NCI-H526 treated with DMSO at 0.1 percent for 48 hours (cell line): ENCODE measurements at places on chromosomes 2 and 18.

DNA sequence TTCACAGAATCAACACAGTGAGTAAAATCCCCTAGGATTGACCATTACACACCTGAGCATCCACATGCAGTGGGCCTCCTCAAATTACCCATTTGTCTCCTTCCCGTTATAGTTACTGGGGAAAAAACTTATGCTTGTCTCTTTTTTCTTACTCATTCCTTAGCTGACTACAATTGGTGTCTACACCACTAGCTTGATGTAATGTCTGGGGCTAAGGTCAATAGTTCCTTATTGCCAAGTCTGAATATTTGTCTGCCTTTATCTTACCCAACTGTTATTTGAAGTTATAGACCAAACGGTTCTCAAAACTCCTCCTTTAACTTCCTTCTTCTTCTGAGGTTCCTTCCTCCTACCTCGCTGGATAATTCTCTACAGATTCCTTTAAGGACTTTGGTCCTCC is 41.9 kb upstream of the TMEM17 start:
- no peak for DNase-seq

GRCh38 chr18:78913395-78913794 is 66.2 kb upstream of the SALL3 start:
- no peak for DNase-seq

DNA sequence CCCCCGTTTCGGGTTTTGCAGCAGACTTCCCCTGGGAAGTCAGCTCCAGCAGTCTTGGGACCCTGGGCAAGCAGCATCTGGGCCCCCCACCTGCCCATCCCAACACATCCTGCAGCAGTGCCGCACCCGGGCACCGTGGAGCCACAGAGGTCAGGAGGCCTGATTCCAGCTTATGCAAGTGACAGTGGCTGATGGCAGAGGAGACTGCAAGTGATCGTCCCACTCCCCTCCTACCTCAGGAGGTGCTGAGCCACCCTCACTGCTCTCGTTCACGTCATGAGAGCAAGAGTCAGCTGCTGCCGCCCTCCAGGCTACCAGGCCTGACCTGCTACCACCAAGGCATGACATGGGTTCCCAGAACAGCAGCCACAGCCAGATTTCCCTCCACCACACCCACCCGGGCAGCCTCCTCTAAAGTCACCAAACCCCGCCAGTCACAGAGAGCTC is 18.2 kb downstream of the COX7A2L start:
- DNase-seq: no peak

GRCh38 chr2:233081731-233082221 is 21.6 kb downstream of the INPP5D start:
- no peak for DNase-seq

DNA sequence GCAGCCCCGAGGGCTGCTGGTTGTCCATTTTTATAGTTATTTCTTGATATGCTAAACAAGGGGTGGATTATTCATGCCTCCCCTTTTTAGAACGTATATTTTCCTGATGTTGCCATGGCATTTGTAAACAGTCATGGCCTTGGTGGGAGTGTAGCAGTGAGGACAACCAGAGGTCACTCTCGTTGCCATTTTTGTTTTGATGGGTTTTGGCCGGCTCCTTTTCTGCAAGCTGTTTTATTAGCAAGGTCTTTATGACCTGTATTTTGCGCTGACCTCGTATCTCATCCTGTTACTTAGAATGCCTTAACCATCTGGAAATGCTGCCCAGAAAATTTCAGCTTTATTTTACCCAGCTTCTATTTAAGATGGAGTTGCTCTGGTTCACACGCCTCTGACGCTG is 825.8 kb upstream of the CDH2 start:
- DNase-seq: no peak

DNA sequence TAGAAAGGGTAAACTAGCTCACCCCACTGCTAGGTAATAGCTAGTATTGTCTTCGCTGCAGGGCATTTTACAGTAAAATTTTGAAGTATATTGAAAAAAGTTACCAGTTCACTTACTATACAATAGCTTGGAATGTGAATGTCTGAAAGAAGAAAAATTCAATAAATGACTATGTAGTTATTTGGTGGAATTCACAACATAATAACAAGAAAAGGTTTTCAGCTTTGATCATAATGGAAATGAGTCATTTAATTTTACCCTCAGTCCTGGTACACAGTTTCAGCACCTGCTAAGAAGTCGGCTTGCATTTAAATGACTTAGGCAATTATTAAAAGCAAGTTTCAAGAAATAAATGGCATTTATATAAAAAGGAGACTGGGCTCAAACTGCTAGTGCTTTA is 90.4 kb downstream of the NUP35 start:
- no peak for DNase-seq

DNA sequence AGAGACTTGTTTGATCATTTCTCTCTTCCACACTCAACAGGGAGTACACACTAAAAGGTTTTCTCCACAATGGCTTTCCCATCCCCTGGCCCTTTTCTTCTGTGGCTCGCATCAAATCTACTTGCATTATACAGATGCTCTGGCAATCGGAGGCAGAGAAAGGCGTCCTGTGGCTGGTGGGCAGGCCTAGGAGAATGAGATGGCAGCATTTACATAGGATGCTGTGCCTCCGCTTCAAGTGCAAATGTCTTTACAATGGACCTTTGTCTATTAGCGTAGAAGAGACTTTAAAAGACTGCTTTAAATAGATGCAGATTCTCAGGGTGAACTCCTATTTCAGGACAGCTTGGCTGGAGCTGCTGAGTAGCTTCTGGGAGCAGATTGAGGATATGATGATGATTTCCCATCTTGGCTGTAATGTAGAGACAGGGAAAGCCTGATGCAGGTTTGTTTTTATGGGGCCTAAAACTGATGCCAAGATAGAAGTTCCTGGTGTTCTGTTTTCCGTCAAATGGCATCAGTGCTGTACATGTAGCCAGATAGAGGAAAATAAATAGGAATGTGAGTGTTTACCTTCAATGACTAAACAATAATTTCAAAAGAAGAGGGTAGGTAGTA is 423.4 kb downstream of the RND3 start:
- DNase-seq: peak; percentile 96

DNA sequence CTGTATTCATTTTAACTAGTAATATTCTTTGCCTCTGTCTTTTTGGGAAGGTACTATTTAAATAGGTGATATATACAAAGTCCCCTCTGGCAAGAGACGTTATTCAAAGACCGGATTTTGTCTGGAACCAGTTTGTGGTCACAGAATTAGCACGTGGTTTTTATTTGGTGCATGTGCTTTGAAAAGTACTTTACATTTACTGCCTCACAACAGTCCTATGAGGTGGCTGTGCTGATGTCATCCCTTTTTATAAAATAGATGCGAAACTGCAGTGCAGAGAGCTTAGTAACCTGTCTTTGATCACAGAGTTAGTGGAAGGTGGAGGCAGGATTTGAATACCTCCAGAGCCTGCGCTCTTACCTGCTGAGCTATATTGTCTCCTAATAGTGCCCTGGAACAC is 4.0 kb downstream of the LPIN1 start:
- peak; percentile 78 for DNase-seq

GRCh38 chr2:168244318-168244717 is 3.1 kb downstream of the STK39 start:
- peak; percentile 97 for DNase-seq

DNA sequence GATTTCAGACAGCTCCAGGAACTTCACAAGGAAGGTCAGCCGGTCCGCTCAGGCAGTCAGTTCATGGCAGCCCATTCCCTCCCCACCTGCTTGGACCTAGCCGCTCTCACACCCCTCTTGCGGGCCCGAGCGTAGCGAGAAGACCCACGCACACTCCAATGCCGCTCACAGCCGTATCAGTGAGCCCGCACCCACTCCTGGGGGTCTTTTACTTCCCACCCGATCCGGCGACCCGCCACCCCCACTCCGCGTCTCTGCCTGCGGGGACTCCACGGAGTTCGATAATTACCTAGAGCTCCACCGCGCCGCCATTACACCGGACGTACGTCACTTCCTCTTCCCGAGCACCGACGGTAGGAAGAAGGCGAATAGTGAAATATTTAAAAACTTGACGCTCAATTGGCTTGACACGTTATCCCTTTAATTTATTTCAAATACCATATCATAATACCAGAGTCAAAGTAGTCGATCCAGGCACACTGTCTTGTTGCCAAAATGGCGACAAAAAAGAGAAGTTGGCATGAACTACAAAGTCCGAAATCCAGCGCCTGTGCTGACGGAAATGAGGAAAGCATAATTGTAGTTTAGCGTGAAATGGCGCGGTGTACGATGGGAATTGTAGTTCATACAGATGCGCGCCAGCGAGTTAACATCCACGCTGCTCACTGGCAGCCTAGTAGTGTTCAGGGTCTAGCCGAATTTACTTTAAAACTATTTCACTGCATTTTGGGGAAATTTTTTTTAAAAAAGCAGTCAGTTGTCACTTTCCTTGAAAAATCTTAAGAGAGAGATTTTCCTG is at the start of gene CWC22:
Gene CWC22, minus strand, starts transcription at position 517 of the 799 bp plus-strand sequence. CDS start 13,956 bp downstream, outside the sequence.
- peak; percentile 93 for DNase-seq
